Cortex of kidney (tissue), 1 donor: ENCODE measurements at places on chromosomes 7 and 10.

- DNase-seq: no peak
Observed at GRCh38 chr10:128896116-128896795, 570.8 kb upstream of the MGMT start.

- no peak for DNase-seq
Observed at GRCh38 chr7:132956556-132956955, 125.3 kb downstream of the CHCHD3 start.

- no peak for DNase-seq
Observed at GRCh38 chr10:124902462-124902861, 39.5 kb upstream of the ZRANB1 start.

DNA sequence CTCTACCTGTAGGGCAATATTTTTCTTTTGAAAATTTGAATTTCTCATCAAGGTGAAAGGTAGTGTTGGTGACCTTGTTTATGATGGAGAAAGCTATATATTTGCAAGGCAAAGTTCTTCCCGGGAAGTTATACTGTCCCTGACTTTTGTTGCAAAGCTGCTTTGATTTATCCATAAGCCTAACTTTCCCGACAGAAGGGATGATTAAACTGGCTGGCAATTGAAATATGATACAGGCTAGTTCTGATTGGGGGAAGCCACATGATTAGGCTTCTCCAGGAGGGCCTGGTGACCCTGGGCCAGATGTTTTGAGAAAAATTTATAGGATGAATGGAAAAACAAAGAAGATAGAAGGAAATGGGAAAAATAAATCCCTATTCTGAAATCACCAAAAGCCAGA is 215.5 kb downstream of the ACTR3B start:
- DNase-seq: no peak

DNA sequence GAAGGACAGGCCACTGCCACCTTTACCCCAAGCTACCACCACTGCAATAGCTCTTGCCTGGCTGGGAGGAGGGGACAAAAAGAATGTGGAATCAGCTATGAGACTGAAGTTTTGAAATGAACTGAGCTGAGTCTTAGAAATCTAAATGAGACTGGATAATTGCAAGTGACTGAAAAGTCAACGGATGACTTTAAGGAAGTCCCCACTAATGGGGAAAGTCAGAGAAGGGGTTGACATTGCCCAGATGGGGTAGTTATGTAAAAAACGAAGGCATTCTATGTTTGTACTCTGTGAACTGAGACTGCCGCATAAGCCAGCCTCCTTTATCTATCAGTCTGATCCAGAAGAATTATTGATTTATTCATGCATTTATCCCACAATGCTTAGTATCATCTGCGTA is 67.2 kb downstream of the RBM20 start:
- no peak for DNase-seq

GRCh38 chr7:140079121-140079536 is 16.4 kb upstream of the PARP12 start:
- no peak for DNase-seq

- no peak for DNase-seq
Observed at GRCh38 chr7:90326500-90326899, 5.4 kb upstream of the FAM237B start.

DNA sequence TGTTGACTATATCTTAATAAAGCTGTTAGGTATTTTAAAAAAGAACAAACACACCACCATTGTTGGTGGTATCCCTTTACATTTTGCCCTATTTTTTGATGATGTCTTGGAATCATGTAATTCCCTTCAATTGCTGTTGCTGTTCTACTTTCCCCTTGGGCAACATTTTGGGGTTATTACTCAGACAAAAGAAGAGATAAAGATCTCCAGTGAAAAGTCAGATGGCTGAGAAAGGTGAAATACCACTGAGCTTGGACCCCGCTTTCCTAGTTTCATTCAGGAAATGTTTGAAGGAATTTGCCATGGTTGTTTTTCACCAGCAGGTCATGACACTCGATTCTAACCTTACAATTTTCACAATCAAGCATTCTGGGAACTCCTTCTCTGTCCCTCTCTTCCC is 84.6 kb downstream of the MACC1 start:
- DNase-seq: no peak

DNA sequence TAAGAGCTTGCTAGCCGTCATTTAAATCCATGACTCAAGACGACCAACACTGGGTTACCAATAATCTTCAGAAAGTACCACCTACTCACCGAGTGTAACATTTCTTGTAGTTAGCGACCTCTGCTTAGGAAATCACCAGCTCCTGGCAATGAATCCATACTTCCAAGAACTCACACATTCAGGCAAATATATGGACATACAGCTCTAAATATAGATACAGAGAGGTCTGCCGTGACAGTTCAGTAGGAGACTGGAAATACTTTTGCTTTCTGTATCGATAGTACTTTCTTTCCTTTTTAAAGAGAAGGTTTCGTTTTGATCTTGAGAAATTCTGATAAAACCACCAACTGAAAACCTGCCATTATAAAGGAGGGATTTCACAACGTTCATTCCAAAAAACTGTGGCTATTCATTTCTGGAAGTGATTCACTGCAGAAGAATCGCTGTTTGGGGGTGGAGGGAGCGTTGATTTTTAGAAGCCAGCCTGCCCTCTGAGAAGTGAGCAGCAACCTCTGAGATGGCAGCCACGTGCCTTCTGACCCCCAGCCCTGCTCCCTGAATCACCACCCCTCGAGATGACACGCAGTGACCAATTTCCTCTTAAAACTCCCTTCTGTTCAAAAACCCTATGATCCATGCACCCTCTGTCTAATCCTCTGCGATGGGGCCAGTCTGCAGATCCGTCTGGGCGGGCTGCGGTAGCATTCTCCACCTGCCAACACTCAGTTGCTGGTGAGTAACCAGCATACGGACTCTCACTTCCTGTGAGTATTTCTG is 179.0 kb upstream of the KLF14 start:
- DNase-seq: no peak

DNA sequence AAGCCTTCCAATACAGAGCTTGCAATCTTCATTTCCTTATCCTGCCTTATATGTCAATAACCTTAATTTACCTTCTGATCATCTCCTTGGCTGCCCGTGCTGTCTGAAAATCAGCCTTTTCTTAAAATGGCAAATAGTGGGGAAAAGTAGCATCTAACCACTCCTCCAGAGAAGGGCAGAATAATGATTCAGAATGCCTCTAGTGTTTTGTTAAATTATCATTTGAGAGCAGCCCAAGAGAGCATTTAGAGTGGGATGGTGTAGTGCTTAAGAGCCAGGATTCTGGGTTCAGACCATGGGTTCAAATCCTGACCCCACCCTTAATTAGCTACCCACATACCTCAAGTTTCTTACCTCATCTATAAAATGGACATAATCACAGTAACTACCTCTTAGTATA is 4.6 kb upstream of the TMEM139 start:
- DNase-seq: no peak

DNA sequence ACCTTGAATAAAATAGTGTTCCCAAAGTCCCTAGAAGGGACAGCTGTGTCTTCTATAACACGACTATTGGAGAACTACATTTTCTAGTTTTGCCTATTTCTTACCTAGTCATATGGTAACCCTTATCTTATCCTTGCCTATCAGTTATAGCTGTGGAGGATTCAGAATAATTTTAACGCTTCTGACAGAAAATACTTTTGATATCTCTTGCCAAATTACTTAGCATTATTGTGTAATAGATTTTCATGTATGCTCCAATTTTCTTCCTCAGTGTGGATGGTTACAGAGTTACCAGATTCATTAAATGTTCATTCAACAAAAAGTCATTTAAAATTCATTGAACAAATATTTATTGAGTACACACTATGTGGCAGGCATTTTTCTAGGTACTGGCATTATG is 34.6 kb upstream of the LSM8 start:
- no peak for DNase-seq

GRCh38 chr7:17153536-17153935 is 144.9 kb upstream of the AHR start:
- DNase-seq: no peak
